A549 treated with Hydrocortisone at 1 μM for 4 hours (cell line): ENCODE measurements at places on chromosomes 7 and 10. TPM values are rescaled to one million over a fixed set of nuclear protein-coding genes. Genes with fewer than 3 reads are reported as not detected.

SEMA3D gene
- 0.01 to 0.07 TPM (median 0.02 TPM) in 4 of 5 replicates, not detected in the other for total RNA-seq

PTPN20 gene
- total RNA-seq = 2.9 to 5.1 TPM (median 4.1 TPM) in 5 replicates

C7orf33 gene
- total RNA-seq = not detected in 5 replicates

CYP3A4 gene
- total RNA-seq = 0.07 to 0.15 TPM in 2 of 5 replicates, not detected in the others
